GM04504 (cell line): ENCODE measurements at places on chromosomes 4 and X.

GRCh38 chr4:41611881-41612871 is 74.2 kb downstream of the LIMCH1 start:
- peak; percentile 35 for DNase-seq

GRCh38 chrX:149825424-149825823 is 43.7 kb downstream of the MAGEA9 start:
- DNase-seq, result no peak

DNA sequence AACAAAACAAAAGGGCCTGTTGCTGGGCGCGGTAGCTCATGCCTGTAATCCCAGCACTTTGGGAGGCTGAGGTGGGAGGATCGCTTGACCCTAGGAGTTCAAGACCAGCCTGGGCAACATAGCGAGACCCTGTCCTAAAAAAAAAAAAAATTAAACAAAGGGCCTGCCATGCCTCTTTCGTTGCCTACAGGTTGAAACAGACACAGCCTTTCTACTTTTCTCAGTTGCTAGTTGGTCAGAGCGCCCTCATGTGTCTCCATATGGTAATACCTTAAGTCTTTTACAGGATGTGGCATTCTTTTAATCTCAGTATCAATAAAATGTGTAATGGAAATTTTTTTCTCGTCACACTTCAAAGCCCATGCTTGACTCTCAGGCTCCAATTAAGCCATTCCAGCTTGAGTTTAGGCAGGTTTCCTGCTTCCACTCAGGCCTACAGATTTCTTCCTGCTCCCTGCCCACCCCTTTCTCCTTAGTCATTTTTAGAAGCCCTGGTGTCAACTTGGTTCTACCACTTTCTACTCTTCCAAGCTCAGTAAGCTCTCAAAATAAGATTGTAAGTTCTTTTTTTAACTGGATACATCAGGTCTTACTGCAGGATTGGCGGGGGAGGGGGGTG is 4.6 kb upstream of the SOWAHD start:
- DNase-seq, result no peak

- no peak for DNase-seq
These were observed 82.8 kb downstream of the NAT8L start for GRCh38 chr4:2141762-2142451.

DNA sequence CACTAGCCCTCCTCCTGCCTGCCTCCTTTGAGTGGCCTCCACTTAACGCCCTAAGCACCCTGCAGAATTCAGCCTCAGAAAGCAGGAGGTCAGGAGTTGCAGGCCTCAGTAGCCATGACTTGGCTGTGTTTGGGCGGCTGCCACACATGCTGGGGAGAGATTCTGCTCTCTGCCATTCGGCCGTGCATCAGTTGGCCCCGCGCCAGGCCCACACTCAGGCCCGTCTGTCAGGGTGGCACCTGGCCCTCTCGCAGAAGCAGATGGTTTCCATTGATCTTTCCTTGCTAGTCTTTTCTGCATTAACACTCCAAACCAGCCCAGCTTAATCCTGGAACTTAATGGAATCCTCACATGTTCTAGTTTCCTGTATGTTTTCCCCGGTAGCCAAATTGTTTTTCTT is 30.7 kb upstream of the ATP6AP2 start:
- no peak for DNase-seq

DNA sequence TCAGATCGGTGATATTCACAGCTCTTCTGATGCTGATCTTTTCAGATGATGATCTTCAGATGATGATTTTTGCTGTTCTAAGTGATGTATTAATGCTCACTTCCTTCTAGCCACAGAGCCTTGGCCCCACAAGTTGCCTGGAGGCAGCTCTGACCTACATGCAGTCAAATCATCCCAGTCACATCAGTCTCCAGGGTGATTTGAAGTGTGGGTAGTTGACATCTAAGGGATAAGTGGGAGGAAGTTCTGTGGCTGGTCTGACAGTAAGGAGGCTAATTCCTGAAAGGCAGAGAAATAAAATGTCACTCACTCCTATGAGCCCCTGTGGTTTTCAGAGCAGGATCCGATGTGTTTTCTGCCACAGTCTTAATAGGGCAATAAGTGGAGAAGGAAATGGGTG is 79.8 kb upstream of the RPL34 start:
- DNase-seq, result no peak

DNA sequence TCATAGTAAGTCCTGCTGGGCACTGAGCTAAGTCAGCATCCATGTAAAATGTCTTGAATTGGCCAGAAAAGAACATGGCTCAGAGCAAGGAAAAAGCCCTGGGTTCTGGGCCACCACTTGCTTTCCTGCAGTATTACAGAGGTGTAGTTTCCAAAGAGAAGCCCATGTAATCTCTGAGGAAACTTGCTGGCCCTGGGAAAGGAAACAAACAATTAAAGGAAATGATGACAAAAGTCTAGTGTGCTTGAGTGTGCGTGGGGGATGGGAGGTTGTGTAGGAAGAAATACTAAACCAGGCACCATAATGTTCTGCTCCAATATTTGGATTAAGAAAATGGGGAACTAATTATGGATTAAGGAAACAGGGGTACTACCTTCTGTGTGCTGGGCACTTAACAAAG is 39.5 kb upstream of the SMIM10L2A start:
- DNase-seq, result no peak

GRCh38 chr4:19686456-19686855 is 565.2 kb upstream of the SLIT2 start:
- no peak for DNase-seq

DNA sequence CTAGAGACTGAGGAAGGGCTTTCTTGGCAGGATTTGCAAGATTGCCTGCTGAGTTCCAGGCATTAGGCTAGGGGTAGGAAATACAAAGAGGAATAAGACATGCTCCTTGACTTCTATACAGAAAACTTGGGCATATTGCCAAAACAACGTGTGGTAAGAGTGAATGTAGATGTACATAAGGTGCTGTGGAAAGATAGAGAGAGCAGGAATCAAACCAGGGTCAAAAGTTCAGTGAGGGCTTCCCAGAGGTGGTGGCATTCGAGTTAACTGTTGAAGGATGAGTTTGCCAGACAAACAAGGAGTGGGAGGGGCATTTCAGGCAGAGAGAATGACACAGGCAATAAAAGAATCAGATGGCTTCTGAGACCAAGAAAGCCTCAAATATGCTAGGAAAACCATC is 187.9 kb downstream of the KDR start:
- no peak for DNase-seq

- DNase-seq, result no peak
These were observed 64.4 kb downstream of the SLC9A7 start for GRCh38 chrX:46694549-46694948.

GRCh38 chr4:80125252-80126177 is 52.5 kb upstream of the ANTXR2 start:
- peak; percentile 27 for DNase-seq

- DNase-seq, result peak; percentile 1
These were observed 157.7 kb downstream of the SPANXN1 start for GRCh38 chrX:145405012-145405411.

GRCh38 chr4:120481756-120482155 is 415.1 kb upstream of the MAD2L1 start:
- no peak for DNase-seq

- DNase-seq, result no peak
These were observed 184.0 kb upstream of the PGRMC2 start for GRCh38 chr4:128471576-128471975.

DNA sequence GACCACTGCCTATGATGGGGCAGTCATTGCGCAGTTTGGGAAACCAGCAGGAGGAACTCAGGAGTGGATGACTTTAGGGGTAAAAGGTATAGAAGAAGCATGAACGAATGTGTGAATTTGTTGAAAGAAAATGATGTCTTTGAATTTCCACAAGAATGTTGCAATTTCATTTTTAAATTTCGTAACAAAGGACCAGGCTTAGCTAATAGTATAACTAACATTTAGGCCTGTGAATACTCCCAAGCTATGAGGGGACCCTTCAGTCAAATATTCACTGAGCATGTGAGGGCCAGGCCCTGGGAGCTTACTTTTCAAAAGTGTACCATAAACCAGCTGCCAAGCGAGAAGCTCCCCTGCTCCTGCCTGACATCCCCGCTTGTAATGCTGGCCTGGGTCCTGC is 5.3 kb downstream of the MPC1L start:
- DNase-seq, result no peak

DNA sequence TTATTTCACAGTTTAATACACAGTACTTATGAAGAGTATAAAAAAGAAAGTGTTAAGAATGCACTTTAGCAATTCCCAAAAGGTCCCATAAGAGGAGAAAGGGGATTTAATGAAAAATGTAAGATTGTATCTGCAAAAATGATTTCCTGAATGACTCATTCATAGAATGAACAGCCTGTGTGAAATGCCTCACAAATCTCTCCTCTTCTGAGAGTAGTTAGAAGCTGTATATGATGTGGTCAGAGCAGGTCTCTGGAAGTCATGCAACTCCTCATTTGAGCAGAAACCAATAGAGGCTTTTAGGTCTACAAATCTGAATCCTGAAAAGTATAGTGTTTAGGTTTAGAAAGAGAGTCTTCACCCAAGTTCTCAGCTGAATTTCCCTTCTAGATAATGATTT is 381.3 kb upstream of the INTU start:
- peak; percentile 28 for DNase-seq

- DNase-seq, result peak; percentile 69
These were observed 32.3 kb upstream of the CXCL8 start for GRCh38 chr4:73707918-73708577.

DNA sequence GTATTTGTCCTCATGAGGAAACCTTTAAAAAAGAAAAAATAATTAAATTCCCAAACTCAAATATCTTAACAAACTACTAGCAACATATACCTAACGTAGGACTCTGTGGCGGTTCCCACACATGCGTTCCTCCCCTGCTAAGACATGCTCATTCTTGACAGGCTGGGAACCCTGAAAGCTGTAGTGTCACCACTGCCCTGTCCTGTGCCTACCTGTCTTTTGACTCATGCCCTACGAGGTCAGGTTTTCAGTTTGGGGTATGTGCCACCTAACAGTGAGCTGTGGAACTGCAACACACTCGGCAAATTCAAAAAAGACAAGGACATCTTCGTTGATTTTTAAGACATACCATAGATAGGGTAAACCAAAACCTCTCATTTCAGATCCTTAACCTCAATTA is 17.8 kb downstream of the IDS start:
- no peak for DNase-seq

GRCh38 chr4:76733068-76733771 is 164.7 kb downstream of the SOWAHB start:
- no peak for DNase-seq

GRCh38 chrX:139194571-139195280 is 335.8 kb upstream of the F9 start:
- DNase-seq, result no peak

DNA sequence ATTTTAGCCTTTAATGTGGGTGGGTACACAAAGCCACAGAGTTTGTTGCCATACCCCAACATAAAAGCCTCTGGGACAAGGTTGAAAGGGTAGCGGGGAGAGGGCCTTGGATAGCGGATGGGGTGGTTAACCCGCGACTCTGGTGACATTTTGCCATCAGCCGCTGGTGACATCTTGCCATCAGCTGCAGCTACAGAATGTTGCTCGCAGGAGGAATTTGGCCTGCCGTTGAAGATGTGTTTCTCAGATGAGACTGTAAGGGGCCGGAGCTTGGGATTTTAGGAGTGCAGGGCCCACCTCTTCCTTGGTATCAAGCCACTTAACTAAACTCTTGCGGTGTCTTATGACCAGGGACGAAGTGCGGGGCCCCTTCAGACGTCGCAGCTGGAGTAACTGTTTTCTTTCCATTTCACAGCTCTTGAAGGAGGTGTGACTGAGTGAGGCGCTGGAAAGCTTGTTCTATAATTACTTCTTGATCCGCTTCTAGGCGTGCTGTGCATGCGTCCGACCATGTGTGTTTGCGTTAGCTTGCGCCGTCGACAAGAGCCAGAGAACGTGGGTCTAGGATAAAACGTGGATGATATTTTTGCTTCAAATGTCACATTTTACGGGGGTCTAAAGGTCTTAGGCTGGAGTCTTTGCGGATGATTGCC is 820 bp upstream of the RASL11B start:
- DNase-seq, result no peak

GRCh38 chr4:23135792-23136645 is 443.3 kb downstream of the GBA3 start:
- DNase-seq, result no peak

DNA sequence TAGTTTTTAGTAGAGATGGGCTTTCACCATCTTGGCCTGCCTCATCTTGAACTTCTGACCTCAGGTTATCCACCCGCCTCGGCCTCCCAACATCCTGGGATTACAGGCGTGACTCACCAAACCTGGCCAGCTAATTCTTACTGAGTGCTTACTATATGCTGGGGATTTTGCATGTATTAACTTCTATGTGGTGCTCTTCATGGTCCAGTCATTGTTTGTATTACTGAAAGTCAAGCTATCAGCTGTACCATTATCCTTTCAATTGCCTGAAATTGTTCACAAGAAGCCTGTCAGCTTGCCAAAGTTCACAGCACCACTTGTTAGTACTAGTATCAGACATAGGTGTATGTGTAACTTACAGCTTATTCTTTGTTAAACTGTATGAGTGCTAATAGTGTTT is 1272.1 kb downstream of the ARAP2 start:
- DNase-seq, result no peak

- DNase-seq, result no peak
These were observed 268.7 kb downstream of the DCHS2 start for GRCh38 chr4:154222875-154223274.

- no peak for DNase-seq
These were observed 8.3 kb downstream of the NAP1L2 start for GRCh38 chrX:73206366-73206765.

DNA sequence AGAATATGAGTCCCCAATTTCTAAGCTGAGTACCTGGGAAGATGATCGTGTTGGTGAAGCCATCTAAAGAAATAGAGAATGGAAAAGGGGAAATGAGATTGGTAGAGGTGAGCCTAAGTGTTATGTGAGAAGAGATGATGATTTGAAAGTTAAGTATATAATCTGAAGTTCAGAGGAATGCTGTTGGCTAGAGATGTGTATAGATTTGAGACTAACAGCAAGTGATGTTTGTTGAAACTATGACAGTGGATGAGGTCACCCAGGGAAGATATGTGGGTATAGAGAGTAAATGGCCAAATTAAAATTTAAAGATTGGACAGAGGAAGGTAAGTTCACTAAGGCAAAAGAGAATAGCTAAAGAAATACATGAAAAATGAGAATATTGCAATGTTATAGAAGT is 324.2 kb downstream of the MAPK10 start:
- DNase-seq, result no peak

- no peak for DNase-seq
These were observed 50.8 kb upstream of the RAP2C start for GRCh38 chrX:132270021-132270420.

GRCh38 chrX:13005661-13006473 is 31.0 kb downstream of the TMSB4X start:
- no peak for DNase-seq

DNA sequence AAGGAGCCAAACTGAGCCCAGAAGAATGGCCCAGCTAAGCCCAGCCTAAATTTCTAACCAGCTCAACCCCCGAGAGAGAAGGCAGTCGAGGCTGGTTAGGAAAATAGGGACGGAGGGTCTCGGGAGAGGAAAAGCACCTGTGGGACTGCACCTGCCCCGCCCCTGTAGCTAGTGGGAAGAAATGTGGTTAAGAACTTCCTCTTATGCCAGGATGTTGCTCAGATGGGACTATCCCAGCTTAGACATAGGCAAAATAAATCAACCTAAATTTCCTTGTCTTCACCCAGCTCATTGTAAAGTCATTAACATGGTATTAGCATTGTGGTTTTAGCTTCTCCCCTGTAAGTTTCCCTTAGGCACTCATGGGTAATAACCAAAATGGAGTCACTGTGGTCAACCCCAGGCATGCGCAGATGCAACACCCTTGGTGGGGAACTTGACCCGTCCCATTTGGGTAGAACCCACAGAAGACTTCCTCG is 86.8 kb downstream of the ZNF718 start:
- DNase-seq, result no peak
